Fibroblast of the aortic adventitia (primary cell): ENCODE measurements at places on chromosomes 2 and 18. TPM values are rescaled to one million over a fixed set of nuclear protein-coding genes. Genes with fewer than 3 reads are reported as not detected.

DNA sequence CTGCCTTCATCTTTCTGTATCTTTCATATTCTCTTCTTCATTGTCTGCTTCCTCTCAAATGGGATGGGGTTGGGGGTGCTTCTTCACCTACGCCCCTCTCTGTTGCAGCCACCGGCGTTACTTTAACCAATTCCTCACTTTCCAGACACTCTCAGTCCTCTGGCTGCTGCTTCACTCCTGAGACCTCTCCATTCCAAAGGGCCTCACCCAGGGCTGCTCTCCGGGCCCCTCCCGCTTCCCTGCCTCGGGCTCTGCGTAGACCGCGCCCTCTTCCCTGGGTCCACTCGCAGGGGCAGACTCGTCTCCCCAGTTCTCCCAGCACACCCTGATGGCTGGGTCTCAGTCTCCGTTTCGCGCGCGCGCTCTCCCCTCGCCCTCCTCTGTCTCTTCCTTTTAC is 926 bp downstream of the SERPINB8 start:
- DNase-seq, result no peak

FIGN gene
- 2.5 and 4.1 TPM in 2 replicates for total RNA-seq

DNA sequence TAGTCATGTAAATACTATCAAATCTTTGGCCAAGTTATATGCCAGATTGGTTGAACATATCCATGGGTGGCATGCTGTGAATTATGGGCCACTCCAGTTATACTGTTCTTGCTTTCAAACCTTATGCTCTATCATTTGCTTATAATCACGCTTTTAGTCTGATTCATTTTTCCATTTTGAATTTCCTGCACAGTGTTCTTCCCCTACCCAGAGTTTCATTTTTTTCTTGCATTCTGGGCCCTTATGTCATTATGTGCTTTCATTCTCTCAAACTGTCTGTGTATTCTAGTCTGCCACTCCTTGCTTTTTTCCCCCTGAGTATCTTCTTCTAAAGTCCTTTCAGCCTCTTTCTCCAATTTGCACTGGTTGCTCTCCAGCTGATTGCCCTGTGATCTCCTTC is 364.1 kb downstream of the ARHGAP15 start:
- no peak for DNase-seq

GRCh38 chr2:109387221-109387735 is 226.5 kb downstream of the SEPTIN10 start:
- DNase-seq, result no peak

DNA sequence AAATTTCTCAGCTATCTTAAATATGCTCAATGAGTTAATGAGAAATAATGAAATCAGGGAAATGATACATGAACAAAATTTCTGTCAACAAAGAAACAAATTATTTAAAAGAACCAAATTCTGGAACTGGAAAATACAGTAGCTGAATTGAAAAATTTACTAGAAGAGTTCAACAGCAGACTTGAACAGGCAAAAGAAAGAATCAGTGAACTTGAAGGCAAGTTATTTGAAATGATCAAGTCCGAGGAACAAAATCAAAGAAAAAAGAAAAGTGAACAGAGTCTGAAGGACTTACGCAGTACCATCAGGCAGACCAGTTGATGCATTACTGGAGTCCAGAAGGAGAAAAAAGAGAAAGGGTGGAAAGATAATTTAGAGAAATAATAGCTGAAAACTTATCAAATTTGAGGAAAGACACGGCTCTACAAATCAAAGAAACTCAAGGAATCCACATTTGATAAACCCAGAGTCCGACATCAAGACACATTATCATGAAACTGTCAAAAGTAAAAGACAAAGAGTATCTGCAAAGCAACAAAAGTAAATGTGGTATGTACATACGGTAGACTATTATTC is 83.6 kb downstream of the CCDC138 start:
- no peak for DNase-seq

TMX3 gene
- 80.8 and 93.3 TPM in 2 replicates for total RNA-seq

DNA sequence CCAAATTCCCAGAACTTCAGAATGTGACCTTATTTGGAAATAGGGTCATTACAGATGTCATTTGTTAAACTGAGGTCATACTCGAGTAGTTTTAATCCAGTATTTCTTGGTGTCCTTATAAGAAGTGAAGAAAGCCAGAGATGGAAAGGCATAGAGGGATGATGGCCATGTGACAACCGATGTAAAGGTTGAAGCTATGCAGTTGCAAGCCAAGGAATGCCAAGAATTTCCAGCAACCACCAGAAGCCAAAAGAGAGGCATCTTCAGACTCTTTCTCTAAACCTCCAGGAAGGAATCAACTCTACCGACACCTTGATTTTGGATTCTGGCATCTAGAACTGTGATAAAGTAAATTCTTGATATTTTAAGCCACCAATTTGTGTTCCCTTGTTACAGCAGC is 242.2 kb downstream of the CDH20 start:
- DNase-seq, result no peak

USP40 gene
- 40.2 and 75.5 TPM in 2 replicates for total RNA-seq

DNA sequence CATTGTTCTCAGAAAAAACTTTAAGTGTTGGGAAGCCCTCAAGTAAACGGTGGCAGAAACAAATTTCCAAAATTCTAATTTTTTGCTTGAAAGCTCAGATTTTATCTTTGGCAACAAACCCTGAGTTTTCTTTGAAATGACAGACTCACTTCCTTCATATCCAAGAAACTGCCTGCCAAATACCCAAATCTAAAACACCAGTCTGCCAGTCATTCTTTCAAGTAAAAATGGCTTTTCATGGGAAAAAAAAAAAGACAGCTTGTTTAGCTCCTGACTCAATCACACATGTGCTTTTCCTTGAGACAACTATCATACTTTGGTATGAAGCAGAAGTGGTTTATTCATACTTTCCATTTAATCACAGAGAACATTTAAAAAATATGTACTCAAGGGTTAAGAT is 40.6 kb upstream of the CSRNP3 start:
- DNase-seq, result no peak

GRCh38 chr2:190088917-190089316 is 26.4 kb upstream of the MSTN start:
- peak; percentile 87 for DNase-seq

GRCh38 chr18:7248877-7249276 is 18.0 kb downstream of the LRRC30 start:
- no peak for DNase-seq

KHK gene
- 1.7 and 2.3 TPM in 2 replicates for total RNA-seq

IL18R1 gene
- total RNA-seq, result 4.7 and 6.8 TPM in 2 replicates

DNA sequence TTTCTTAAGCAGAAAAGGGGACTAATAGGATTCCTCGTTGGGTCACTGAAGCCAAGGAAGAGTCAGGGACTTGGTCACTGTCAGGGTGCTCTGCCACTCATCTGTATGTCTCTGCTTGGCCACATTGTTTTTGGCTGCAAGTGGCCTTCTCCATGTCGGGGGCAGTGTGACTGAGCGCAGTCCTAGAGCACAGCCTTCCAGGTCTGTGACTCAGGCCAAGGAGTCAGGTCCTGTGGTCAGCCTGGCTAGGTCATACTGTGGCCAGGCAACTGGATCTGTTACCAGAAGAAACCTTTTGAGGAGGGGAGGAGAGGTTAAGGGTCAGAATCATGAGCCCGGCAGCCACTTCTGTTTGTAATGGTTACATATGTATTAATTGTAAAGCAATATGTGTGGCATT is 61.3 kb downstream of the GALNT1 start:
- no peak for DNase-seq

- peak; percentile 72 for DNase-seq
Measured at GRCh38 chr18:32271672-32272208, 81.9 kb downstream of the MEP1B start.

C18orf32 gene
- 8.2 and 33.2 TPM in 2 replicates for total RNA-seq

DNA sequence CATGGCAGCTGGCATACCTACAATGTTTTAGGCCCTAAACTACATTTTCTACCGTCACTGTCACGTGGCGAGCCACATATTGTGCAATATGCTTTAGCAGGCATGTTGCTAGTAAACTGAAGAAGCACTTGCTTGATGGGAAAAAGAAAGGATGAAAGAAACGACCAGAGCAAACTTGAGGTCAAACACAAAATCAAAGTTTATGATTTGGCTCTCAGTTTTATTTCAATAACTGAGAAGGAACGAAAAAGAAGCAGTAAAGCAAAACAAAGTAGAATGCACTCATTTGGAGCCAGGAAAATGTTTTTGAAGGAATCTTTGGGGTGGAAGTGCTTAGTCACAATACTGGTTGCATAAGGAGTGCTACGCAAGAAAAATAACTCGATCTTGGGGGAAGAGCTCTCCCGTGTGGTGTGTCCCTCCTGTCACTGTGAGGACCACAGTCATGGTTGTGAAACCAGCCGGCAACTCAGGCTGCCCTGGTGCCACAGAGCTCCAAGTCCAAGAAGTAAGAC is 349.8 kb downstream of the RBM43 start:
- peak; percentile 99 for DNase-seq

- DNase-seq, result no peak
Measured at GRCh38 chr2:53435610-53436009, 332.0 kb upstream of the CHAC2 start.

DNA sequence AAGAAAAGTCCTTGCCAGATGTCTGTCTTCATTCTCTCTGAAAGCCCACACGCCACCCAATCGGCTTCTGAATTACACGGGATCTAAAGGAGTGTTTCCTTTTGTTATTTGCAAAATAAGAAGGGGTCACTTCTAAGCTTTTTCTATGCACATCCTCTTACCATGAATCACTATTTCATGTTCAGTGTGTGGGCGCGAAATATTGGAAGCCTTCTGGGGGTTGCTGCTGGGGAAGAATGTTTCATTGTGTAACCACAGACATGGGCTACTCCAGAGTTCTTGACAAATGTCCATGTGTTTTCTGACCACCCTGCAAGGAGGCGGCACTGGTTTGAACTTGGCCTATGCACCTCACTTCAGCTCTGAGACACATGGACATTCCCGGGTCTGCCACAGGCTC is 133.6 kb upstream of the APCDD1 start:
- peak; percentile 3 for DNase-seq

GRCh38 chr2:68118816-68119215 is 38.9 kb upstream of the PNO1 start:
- DNase-seq, result no peak
